Skeletal muscle cell (primary cell): ENCODE measurements at places on chromosomes 12 and 14.

- no peak for DNase-seq
These were observed 843 bp upstream of the HSP90AA1 start for GRCh38 chr14:102087762-102088011.

- no peak for DNase-seq
These were observed 33.7 kb upstream of the SGPP1 start for GRCh38 chr14:63761351-63762117.

DNA sequence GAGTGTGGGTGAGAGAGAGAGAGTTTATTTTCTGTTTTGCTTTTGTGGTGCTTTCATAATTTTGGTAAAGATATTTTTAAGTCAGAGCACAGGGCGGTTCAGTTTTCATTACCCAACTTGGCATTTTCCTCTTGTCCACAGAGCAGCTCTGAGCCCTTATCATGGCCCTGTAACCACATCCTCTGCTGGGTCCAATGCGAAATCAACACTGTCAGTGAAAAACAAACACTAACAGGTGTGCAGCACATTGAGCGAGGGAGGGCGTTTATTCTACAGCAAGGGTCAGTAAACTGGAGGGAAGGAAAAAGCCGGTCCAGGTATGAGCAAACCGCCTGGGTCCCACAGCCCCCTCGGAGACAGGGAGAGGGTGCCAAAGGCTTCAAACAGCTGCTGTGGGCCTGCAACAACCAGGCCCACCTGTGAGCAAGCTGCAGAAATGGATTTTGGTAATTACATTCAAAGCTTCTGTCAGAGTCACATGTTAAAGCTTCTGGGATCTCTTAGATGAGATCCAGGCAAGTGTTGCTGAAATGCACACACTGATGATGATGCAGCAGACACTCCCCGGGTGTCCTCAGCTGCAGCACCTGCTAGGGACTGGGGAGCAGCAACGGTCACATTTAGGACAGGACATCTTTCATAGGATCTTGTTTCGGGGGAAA lies 132.7 kb upstream of the DYRK2 start:
- DNase-seq: no peak

DNA sequence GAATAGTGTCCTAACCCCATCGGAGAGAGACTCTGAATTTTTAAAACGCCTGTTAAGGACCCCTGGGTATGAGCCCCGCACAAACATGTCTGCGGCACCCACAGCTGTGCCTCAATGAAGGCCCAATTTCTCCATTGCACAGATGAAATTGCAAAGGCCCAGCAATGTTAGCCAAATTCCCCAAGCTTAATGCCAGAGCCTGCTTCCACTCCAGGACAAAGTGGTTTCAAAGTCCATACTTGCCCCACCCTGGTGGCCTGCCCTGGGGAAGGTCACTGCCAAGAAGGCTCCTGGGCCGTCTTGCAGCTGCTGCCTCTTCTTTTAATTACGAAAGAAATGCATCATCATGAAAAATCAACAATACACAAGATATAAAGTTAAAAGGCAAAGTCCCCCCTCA lies 1179.7 kb downstream of the VRK1 start:
- no peak for DNase-seq

DNA sequence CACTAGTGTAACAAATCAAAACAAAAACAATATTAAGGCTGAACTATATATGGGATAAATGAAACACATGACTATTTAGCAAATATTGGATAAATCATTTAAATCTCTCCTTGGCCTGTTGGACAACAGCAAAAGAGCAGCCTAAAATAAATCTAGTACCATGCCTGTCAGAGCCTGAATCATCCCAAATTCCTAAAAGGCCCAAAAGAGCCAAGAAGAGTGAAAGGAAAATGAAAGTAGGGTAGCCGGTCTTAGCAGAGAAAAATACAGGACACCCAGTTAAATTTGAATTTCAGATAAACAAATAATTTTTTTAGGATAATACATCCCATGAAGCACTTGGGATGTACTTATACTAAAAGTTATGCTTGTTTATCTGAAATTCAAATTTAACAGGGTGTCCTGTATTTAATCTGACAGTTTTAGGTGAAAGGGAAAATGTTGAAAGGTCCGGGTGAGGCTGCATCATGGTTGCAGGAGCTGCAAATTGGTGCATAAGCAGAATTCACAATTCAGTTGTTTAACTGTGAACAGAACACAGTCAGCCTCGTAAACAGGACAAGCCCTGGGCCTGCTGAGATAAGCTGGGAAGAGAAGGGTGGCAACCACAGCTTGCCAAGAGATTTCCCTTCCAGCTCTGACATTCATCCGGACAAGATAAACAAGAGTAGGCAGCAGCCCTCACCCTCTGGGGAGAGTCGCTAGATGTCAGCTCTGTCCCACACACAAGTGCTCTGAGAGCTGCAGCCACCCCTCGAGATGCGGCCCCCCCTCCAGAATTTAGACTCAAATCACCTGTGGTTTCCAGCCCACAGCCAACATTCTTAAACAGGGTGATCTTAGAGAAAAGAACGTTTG lies 30.3 kb downstream of the DMAC2L start:
- DNase-seq: no peak

GRCh38 chr12:115343601-115344000 lies 659.6 kb upstream of the TBX3 start:
- DNase-seq: no peak

- DNase-seq: no peak
These were observed 32.6 kb downstream of the PAPLN start for GRCh38 chr14:73269729-73270531.

DNA sequence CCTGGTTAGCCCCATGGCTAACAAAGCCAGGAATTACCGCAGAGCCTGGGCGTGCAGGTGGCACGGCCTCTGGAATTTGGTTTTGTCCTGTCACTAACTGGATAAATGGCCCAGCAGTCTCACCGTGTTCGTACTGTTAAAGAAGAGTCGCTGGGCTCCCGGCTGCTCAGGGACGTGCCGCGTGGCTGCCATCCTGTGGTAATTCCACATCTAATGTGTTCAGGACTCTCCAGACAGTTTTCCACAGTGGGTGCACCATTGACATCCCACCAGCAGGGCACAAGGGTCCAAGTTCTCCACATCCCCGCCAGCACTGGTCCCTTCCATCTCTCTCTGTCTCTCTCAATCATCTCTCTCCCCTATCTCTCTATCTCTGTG lies 19.6 kb downstream of the NOC4L start:
- no peak for DNase-seq

DNA sequence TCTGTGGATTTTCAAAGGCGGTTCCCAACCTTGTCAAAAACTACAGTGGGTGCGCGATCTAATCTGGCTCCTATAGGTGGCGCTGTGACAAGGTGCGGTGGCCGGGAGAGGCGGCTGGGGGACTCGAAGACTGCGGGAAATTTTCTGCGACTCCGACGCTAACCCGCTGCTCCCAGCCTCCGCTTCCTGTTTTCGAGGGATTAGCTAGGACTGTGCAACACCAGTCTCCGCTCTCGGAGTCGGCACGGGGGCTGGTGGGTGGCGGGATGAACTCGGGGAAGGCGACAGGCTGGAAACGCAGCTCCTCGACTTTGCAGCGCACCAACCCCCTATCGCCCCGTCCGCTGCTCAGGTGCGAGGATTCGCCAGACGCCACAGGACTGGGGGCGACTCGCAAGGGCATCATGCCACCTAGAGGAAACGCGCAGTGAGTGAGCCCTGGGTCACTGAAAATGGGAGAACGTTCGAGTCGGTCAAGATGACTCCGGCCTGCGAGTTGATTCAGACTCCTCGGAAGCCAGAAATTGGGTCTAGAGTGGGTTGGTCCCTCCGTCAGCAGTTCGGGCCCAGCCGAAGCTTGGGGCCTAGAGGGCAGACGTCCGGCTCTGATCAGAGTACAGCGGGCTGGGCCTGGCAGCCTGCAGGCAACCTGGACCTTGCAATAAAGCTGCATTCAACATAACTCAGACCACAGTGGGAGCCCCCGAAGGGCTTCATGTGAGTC lies 5.5 kb upstream of the PAX9 start:
- no peak for DNase-seq

DNA sequence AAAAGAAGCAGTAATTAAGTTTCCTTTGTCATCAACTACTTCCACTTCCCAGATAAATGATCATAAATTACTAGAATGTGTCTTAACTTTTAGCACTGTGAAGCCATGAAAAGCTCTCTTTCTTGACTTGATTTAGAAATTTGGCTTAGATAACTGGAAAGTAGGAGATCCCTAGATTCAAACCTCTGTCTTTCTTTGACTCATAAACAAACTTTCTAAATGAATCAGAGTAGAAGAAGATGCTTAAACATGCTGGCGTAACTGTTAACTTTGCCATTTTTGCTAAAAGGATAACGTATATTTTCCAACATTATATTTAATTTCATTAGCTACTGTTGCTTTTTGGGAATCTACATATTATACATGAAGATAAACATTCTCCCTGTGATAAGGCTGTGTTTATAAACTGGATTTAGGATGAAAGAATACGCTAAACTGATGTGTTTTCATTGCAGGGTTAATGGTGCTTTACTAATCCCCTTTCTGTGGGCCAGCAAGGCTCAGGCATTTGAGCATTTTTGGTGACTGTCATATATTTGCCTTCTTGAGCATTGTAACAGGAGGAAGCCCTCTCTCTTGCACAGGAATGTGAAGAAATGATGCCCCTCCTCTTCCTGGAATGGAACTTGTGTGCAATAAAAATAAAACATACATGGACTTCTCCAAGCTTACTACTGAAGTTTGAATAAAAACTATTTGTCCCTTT lies 301.4 kb downstream of the BMP4 start:
- no peak for DNase-seq

GRCh38 chr14:44149597-44149996 lies 357.5 kb downstream of the FSCB start:
- no peak for DNase-seq

DNA sequence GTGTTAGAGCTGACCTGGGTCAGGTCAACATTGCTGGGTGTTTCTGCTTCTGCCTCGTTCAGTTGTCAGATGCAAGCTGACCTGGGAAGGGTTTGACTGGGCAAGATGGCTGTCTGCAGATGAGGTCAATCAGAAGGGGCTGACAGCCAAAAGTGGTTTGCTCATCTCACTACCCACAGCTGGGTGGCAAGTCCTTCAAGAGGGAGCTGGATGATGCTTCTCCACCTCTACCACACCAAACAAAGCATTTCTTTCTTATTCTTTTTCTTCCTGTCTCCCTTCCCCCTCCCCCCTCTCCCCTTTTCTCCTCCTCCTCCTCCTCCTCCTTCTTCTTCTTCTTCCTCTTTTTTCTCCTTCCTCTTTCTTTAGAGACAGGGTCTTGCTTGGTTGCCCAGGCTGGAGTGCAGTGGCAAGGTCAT lies 268.2 kb upstream of the PLEKHG7 start:
- DNase-seq: no peak

DNA sequence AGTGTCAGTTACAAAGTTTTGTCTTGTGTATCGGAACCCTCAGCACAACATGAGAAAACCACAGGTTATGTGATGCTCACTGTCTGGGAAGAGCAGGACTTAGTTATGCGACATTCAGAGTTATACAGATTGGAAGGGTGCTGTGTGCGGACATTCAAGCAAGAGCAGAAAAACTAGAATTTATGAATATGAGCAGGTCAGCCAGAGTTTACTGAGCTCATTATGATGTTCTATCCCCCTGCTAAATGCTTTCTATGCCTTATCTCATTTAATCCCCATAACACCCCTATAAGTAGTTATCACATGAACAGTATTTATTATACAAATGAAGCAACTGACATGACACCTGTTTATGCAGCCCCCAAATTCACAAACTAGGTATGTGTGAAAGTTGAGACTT lies 1083.2 kb downstream of the FLRT2 start:
- DNase-seq: no peak

GRCh38 chr14:74941676-74942097 lies 13.7 kb downstream of the PGF start:
- DNase-seq: no peak

DNA sequence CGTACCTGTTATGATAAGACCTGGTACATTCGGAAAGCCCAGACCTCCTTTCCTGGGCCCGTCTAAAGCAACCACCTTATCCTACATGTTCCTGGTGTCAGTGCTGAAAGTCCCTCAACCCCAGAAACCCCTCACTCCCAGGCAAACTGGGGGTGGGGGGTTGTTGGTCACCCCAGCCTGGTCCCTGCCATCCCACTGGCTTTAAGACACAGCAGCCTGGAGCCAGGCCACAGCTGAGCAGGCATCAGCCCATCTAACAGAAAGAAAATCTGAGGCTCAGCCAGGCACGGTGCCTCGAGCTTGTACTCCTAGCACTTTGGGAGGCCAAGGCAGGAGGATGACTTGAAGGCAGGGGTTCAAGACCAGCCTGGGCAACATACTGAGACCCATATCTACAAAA lies 4.5 kb downstream of the SELPLG start:
- no peak for DNase-seq
